Immature natural killer cell (primary cell): ENCODE measurements at places on chromosomes 6 and 20.

DNA sequence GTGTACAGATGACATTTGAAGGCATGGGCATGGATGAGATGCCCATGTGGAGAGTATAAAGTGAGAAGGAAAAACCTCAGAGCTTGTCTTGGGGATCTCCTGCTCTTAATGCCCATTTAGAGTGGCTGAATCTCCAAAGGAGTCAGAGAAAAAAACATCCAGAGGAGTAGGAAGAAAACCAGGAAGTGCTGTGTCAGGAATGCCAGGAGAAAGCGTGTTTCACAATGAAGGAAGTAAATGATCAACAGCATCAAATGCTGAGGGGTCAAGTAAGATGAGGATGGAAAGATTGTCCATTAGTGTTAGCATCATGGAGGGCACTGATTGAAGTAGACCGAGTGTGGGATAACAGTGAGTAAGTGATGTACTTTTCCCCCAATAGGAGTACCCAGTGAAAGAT, 56.1 kb downstream of the FIG4 start:
- no peak for DNase-seq

DNA sequence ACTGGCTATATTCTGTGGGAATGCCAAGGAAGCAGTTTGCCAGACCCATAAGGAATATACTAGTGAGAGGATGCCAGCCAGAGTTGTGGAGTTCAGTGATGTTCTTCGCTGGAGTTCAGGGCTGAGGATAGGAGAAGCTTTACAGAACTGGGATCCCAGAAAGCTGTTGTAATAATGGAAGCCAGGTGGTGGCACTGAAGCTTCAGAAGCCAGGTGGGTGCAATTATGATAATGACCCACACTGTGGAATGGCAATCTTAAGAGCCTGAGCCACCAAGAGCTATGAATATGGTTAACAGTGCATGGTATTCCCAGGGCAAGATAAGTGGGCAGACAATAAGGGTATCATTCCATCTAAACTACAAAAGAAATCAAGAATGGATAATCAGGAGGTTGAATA, 25.1 kb upstream of the ENPP1 start:
- no peak for DNase-seq

- DNase-seq: no peak
Observed at GRCh38 chr6:56841751-56842150, 113.2 kb upstream of the BEND6 start.

GRCh38 chr20:52785679-52786078, 186.5 kb upstream of the TSHZ2 start:
- no peak for DNase-seq

DNA sequence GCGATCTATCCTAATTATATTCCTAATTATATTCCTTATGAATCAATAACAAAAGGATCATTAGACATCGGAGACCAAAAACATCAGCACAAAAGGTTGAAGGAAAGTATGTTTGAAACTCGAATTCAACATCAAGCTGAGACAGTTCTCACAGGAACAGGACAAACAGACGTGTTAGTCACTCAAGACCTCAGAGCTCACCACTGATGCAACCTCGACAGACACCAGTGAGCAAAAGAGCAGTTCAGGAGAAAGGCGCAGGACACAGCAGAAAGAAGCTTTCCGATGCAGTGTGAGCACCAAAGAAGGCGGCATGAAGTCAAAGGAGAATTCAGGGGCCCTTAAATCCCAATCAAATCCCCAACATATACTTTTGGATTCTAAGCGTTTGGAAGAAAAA, 6.3 kb upstream of the RAMACL start:
- DNase-seq: no peak

GRCh38 chr20:32282461-32282860, 5.0 kb downstream of the KIF3B start:
- DNase-seq: no peak

GRCh38 chr6:33732817-33733708, 13.6 kb downstream of the IP6K3 start:
- DNase-seq: no peak
